T follicular helper cell (primary cell): ENCODE measurements at places on chromosomes 2 and 18.

GRCh38 chr2:23988371-23988770 is 21.5 kb upstream of the MFSD2B start:
- DNase-seq, result no peak

GRCh38 chr2:129857200-129857599 is 122.3 kb upstream of the RAB6C start:
- no peak for DNase-seq

DNA sequence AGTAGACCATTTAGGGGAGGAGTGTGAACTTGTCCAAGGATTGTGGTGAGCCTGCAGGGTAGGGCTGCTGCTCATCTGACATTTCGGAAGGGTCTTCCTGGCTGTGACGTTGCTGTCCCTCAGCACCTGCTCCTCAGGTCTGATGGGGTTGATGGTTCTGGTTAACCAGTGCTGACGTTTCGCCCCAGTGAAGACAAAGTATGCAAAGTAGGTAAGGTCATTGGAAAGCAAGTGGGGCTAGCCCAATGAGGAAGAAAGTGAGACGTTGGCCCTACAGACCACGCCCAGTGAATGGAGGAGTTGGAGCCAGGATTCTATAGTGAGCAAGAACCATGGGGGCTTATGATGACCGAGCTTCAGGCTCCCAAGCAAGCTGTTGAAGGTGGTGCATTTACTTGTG is 33.4 kb upstream of the ZNF396 start:
- no peak for DNase-seq

- DNase-seq, result no peak
These were observed 536.3 kb upstream of the TNP1 start for GRCh38 chr2:217396165-217396564.

- DNase-seq, result no peak
These were observed 35.9 kb upstream of the POMC start for GRCh38 chr2:25204190-25204838.

GRCh38 chr2:70141212-70141901 is 49.5 kb downstream of the C2orf42 start:
- DNase-seq, result no peak

- DNase-seq, result no peak
These were observed 137.1 kb upstream of the RMP24 start for GRCh38 chr18:35835366-35835765.

DNA sequence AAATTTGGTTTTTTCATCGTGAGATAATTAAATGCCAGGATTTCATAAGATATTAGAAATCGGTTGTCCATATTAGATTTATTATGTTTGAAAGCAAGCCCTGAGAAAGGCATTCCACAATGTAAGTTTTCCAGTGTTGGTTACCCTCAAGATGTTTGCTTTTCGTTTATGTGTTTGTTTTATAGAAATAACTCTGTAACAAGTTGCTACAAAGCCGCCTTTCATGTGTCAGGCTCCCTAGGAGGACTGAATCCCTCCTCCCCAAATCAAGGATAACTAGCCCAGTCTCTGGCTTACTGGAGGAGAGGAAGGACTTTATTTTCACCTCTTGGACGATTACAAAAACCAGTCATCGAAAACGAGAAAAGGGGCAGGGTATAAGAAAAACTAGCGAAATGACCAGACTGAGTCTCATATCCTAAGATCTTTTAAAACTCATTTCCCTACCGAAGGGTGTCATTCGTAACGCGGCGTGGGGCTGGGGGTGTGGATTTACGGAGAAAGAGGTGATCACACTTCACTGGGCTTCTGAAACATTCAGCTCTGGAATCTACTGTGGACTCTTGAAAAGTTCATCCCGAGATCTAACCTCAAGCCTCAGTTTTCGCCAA is 1.0 kb upstream of the PEX13 start:
- no peak for DNase-seq

DNA sequence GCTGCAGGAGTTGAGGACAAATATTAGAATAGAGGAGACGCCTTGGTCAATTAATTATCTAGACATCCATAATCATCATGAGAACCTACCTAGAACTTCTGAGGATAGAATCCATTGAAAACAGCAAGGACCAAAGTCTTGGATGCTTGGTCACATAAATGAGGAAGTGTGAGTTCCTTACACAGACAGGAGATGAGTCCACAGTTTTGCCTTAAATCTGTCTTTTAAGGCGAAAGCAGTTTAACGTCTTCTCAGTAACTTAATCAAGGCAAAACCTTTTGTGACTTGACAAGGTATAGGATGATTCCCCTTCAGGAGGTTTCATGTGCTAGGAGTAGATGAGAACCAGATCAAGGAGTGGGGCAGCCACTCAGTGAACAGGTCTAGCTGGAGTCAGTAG is 1783.2 kb upstream of the CELF4 start:
- no peak for DNase-seq

DNA sequence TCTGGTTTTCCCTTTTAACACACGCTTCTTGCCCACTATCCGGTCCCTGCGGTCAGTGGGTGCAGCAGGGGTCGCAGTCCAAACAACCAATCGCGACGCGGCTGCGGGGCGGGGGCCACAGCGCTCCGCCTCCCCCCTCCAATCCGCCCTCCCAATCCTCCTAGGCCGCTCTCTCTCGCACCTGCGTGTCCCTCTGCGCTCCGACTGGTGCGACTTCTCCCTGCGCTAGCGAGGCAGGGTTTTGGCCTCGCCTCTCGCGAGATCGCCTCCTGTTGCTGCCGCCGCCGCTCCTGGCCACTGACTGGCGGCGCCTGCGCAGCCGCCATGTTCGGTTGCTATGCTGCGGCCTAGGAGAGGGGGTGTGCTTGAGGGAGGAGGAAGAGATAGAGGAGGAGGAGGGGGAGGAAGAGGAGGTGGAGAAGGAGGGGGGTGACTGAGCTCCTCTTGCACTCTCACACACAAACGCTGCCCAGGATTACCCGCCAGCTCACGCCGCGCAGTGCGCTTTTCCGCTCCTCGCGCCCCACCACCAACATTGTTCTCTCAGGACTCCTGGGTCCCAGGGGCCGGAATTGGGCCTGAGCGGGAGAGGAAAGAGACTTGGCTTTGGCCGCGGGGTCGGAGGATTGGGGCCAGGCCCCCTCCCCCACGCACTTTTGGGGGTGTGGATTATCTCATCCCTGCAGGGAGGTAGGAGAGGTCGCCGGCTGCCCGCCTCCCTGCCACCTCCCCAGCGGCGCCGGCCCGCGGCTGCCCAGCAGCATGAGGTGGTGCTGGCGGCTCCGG is at the start of gene PTPN4:
TSS of gene PTPN4 (plus strand) at position 472 of the 786 bp plus-strand sequence. CDS start 49,932 bp downstream, outside the sequence.
- peak; percentile 96 for DNase-seq

GRCh38 chr2:165665614-165666013 is 128.4 kb downstream of the GALNT3 start:
- no peak for DNase-seq

- no peak for DNase-seq
These were observed 87.6 kb downstream of the MRPS9 start for GRCh38 chr2:105125428-105125827.

- DNase-seq, result no peak
These were observed 1.6 kb downstream of the OR6B3 start for GRCh38 chr2:240051697-240052096.

DNA sequence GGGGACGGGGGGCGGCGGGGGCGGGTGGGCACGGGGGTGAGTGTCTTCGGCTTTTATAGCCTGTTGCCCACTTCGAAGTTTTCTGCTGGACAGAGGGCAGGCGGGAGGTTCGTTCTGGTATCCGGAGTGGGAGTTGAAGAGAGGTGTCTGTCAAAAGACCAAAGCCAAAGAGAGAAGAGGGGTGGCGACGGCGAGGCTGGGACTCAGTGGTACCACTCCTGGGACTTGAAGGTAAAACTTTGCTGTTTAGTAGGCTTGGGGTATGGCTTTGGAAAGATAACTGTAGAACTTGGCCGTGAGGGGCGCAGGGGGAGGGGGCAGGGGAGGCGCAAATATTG is 215.8 kb upstream of the DTNA start:
- DNase-seq, result no peak
